ENCODE measurements at places on chromosomes 11 and 22.

DNA sequence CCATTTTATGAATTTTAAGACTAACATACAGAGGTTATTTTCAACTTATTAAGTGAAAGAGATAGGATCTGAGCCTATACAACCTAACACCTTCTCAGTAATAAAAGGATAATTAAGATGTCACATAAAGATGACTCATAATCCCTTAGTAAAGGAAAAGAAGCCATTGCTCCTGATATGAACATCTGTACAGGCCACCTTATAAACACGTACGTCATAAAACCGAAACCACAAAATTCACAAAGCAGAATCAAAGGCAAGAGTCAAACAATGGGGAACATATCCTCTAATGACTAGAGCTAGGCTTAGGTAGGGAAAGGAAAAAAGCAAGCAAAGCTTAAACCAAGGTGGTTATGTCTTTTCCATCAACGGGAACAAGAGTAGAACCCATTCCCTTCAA lies 103.5 kb downstream of the KCNA4 start:
- no peak for DNase-seq

GRCh38 chr11:123549926-123550917 lies 104.2 kb downstream of the SCN3B start:
- DNase-seq = no peak

DNA sequence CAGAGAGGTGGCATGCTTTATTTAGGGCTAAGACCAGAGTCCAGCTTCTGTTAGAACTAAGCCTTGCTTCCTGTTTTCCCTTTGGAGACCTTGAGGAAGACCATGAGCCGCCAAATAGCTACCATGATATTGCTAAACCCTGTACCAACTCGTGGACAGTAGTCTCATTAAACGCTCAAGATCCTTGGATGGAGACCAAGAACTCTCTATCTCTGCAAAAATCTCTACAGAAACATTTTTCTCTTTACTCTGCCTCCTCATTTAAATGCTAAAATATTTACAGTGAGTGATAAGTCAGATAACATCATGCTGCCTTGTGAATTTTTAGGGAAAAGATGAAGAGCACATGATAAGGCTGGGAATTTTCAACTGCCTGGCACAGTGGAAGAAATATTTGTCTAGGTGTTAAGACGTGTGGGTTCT lies 197.8 kb downstream of the MAML2 start:
- no peak for DNase-seq

DNA sequence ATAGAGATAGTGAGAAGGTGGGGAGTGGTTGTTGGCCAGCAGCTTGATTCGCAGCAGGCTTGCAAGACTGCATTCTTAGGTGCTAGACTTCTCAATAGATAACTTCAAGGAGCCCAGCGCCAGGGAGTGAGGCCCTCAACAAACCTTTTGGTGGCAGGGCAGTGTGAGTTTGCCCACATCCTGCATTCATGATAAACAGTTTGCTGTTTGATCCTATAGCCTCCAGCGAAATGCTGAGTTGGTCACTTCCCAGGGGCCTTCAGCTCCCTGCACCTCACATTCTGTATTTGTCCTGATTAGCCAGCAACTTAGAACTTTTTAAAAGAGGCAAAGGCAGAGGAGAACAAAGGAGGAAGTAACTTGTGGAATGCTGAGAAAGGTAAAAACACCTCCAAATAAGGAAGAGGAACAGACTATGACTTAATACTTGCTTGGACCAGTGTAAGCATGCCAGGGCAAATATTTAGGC lies 25.1 kb downstream of the OR10A6 start:
- DNase-seq = no peak

DNA sequence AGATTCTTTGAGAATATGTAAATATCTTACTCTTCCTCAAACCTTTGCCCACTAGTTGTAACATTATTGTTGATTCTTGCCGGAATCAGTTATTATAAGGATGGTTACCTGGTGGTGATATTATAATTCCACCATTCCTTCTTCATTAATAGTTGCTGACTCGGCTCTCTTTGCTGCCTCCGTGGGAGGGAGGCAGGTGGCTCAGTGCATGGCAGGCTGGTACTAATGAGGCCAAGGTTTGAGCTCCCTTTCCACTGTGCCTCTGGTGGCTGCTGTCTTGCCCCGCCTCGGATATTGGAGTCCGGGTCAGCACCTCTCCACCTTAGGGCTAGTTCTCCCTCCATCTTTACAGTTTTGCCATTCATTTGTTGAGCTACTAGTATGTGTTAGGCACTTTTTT lies 12.7 kb downstream of the CD6 start:
- no peak for DNase-seq

DNA sequence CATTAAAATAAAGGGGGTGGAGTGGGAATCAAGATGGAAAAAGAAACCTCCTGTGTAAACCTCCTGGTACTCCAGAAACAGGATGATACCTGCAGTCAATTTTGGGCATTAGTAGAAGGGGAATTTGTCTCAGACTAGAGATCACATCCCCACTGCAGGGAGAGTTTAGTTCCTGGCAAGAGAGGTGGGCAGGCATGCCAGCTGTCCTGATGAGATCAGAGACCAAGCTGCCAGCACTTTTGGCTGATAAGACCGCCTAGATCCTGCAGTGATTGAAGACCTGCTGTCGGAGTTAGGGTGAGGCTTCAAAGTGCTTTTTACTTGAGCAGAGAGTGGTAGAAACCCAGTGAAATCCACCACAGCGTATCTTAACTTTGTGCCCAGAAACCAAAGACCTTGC lies 29.7 kb upstream of the NELL1 start:
- no peak for DNase-seq

DNA sequence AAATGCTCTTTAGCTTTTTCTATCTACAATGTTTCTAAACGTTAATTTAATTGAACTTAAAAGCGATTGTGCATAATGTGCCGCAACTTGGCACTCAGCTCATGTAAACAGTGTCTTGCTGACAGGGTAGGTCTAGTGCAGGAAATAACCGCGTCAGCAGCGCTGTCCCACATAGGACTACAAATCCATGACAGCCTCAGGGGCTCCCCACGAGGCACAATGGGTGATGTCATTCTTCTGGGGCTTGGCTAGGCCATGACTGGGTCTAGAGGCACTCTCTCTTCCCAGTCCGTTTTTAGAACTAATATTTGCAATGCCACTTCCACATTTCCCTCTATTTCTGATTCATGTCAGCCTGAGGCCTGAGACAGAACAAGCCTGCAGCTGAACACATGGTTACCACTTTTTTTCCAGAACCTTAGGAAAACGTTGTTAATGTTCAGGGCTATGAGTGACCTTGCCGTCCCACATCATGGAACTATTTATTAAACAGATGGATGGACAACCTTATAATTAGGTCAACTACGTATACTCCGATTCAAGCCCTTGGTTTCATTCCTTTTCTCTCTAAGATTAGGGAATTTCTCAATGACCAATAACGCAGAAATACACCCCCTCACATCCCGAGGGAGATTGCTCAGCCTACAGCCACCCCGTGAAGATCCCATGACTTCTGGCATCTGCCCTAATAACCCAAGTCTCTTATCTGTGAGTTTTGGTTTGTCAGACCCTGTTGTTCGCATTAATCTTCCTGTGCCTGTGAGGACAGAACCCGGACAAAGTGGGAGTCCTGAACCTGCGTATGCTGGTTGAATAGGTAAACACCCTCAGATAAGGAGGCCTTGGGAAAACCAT lies 19.4 kb upstream of the SNX32 start:
- no peak for DNase-seq

- no peak for DNase-seq
Measured at GRCh38 chr22:23581260-23581650, 1.2 kb upstream of the IGLL1 start.

DNA sequence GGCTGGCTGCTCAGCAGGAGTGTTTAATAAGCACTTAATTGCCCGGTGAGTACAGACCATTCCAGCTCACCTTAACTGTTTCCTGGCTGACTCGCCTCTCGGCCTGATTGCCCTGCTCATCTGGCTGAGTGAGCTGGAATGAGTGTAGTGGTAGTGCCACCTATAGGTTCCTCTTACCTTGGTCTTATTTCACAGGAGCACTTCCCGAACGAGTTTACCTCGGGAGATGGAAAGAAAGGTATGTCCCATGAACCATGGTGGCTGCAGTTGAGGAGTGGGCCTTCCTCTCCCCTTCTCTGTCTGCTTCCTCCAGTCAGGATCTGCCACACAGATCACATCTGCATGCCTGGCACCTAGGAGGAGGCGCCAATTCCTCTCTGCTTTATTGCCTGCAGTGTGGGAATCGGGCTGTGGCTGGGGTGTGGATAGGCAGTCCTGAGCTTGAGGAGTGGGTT lies 26.7 kb downstream of the UPB1 start:
- peak; percentile 57 for DNase-seq

GRCh38 chr22:17119481-17120202 lies 1.5 kb downstream of the TMEM121B start:
- no peak for DNase-seq

DNA sequence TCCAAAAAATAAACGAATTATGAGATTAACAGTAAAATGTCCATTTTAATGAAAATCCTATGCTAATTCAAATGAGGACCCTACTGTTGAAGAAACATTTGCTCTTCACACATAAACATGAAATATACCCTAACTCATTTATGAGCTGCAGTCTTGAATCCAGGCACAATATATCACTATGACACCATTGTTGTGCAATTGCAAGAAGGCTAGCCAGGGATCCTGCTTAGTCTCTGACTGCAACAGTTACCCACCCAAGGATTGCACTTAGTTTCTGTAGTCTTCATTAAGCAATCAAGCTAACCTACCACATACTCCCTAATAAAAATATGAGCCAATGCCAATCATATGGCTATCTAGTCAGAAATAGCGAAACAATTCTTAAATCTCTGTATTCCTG lies 981.0 kb upstream of the FAT3 start:
- DNase-seq = no peak

DNA sequence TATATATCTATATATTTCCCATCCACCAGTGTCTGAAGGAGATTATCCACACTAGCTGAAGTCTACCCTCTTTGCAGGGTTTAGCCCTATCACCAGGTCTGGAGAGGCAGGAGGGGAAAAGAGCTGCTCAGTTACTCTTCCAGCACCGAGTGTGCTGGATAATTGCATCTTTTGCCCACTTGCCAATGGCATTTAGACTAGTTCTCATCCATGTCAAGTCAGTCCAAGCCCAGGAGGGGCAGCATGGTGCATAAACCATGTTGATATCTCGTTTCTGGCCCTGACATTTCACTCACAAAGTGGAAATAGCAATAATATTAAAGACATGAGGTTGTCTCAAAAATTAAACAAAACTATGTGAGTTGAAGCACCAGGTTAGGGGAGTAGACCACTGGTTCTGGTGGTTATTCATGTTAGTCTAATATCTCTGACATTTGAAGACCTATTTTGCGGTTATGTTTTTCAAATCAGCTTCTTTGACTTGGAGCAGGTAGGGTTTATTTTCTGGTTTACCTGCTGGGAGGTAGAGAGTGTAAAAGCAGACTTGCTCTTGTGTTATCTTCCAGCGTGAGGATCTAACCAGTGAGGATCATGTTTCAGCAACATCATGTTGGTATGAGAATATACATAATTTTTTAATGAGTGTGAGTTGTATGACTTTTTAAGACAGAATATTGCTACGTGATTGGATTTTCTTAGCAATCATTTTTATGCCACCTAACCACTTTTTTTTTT lies 273.2 kb upstream of the KIRREL3 start:
- no peak for DNase-seq

DNA sequence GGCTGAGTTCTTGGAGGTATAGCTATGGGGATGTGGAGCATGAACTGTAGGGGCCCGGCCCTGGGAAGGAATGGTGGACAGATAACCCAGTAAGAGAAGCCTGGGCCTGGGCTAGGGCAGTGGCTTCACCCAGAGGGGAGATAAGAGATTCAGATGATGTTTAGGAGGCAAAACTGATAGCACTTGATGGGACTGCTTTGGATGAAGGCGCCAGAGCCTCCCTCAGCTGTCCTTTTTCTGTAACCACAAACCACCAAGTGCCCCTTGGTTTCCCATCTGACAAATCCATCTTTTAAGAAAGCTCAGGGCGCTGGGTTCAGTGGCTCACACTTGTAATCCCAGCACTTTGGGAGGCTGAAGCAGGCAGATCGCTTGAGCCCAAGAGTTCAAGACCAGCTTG lies 23.4 kb downstream of the RELT start:
- no peak for DNase-seq
